ENCODE measurements at places on chromosomes 1 and 21. TPM values are rescaled to one million over a fixed set of nuclear protein-coding genes. Genes with fewer than 3 reads are reported as not detected.

The PRKAA2 gene
- 5.1 TPM for total RNA-seq

The SLC9C2 gene
- not detected for total RNA-seq

The CTSE gene
- total RNA-seq, result not detected

The ADORA1 gene
- total RNA-seq, result 7.5 TPM

The ANKRD45 gene
- total RNA-seq, result 1.1 TPM

The MYBPHL gene
- total RNA-seq, result not detected

The B3GALT2 gene
- under 0.01 TPM for total RNA-seq

The PLEKHN1 gene
- total RNA-seq, result 0.77 TPM

The C1QC gene
- not detected for total RNA-seq

The TRPM2 gene
- under 0.01 TPM for total RNA-seq
